ENCODE measurements at places on chromosomes 7 and 10. TPM values are rescaled to one million over a fixed set of nuclear protein-coding genes. Genes with fewer than 3 reads are reported as not detected.

- ATAC-seq, result no peak
These were observed 70.6 kb upstream of the RHEB start for GRCh38 chr7:151590071-151590849.

DNA sequence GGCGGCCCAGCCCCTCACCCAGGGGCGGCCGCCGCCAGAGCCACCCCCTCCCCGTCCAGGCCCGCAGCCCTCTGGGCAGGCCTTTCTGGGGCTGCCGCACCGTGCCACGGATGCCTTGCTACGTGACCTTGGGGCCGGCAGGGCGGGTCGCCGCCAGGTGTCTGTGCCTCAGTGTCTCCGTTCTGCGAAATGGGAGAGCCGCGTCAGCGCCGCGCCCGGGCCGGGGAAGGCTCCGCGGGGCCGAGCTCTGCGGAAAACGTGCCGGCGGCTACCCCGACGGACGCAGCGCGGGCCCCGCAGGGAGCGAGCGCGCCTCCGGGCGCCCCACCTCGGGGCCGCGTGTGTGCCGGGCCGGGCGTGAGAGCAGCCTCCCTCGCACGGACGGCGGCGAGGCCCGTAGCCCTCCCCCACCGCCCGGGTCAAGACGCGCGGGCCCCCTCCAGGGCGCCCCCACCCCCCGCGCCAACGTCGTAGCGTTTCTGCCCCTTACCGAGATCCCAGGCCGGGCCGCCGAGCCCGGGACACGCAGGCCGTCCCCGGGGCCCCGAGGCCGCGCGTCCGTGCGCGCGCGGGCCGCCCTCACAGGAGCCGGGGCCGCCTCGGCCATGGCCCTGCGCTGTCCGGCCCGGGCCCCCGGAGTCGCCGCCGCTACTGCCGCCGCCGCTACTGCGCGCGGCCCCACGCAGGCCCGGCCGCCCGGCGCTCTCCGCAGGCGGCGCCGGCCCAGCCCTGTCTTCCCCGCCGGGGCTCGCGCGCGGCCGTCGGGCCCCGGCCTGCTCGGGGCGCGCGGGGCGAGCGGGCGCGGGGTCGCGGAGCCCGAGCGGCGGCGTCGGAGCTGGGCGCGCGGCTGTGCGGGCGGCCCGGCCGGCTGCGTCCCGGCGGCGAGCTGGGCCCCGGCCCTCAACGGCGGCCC lies 1.1 kb downstream of the ZNF777 start:
- peak; percentile 51 for ATAC-seq

DNA sequence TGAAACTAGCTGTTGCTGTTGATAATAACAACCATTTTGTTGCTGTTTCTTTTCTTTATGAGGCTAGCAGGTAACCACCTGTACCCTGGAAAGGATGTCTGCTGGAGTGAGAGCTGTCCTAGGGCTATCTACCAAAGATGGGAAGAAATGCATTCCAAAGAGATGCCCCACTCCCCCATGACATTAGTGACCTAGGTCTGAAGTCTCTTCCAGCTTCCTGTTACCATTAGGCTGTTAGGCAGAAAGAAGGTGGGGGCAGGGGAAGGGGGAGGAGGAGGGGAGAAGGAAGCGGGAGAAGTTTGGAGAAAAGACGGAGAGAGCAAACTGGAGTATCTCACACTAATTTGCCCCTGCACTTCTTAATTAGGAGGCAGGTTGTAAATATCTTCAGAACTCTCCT lies 118.5 kb downstream of the ABLIM1 start:
- no peak for ATAC-seq

Gene NANOS1
- 7.6 TPM for total RNA-seq

GRCh38 chr10:101135141-101136006 lies 4.3 kb downstream of the TLX1 start:
- no peak for ATAC-seq
